ENCODE measurements at places on chromosomes 2 and 18.
A peak's percentile ranks its signal among the peaks of the same experiment; 100 is the strongest.

DNA sequence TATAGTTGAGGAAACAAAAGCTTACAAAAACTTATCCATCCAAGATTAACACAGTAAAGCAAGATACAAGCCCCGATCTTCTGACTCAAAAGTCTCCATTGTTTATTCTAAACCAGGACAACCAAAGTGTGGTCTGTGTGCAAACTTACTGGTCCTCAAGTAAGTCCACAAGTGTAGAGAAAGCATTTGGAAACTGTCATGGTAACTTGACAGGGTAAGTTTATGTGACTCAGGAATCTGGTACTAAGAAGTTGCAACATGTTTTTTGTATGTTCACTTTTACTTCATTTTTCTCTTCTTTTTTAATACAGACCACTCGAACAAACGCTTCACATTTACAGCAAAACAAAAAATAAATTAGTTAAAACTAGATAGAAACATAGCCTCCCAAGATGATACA, 9.4 kb downstream of the MBD2 start:
- DNase-seq = no peak

- DNase-seq = no peak
Observed at GRCh38 chr2:190988910-190989309, 25.1 kb downstream of the STAT1 start.

GRCh38 chr2:128623776-128624761, 305.4 kb upstream of the HS6ST1 start:
- DNase-seq = peak; percentile 96

- DNase-seq = no peak
Observed at GRCh38 chr2:213627054-213627710, 342.9 kb downstream of the SPAG16 start.

DNA sequence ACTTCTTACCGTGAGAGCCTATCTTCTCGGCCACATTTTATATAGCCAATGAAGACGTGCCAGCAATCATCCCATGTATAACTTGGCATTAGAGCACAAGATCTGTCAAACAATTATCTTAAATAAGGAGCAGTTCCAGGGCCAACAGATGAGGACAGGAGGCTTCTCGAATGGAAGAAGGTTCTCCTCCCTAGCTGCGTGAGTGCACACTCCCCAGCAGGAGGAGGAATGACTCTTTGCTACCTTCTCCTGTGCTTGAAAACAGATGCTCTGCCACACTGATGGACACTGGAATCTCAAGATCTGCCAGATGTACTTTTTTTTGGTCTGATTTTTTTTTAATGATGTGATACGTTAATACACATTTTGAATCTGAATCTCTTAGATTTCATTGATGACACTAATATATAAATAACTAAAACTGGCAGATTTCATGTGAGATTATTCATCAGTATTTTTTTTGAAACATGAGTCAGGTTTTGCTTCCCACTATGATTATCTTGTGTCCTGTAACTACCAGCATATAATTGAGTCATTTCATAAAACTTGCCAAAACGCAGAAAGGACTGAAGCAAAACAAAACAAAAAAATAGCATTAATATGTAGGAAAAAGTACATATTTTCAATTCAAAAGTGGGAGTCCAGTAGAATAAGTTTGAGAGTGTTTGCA, 626 bp upstream of the VIT start:
- peak; percentile 20 for DNase-seq

- no peak for DNase-seq
Observed at GRCh38 chr2:171217330-171217729, 56.6 kb upstream of the TLK1 start.

DNA sequence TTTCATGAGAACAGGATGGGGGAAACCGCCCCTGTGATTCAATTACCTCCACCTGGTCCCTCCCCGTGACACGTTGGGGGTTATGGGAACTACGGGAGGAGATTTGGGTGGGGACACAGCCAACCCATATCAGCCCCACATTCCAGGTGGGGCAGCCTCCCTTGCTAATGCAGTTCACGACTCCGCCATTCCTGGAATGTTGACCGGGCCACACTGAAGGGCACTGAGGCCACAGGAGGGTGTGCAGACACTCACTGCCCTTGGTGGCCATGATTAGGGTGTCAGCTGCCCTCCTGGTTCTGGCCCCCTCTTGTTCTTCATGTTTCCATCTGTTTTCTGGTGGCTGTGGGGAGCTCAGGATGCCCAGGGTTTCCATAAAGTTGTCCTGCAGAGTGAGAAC, 176.3 kb downstream of the TWIST2 start:
- no peak for DNase-seq

GRCh38 chr2:101439716-101440115, 35.2 kb downstream of the RFX8 start:
- DNase-seq = no peak

DNA sequence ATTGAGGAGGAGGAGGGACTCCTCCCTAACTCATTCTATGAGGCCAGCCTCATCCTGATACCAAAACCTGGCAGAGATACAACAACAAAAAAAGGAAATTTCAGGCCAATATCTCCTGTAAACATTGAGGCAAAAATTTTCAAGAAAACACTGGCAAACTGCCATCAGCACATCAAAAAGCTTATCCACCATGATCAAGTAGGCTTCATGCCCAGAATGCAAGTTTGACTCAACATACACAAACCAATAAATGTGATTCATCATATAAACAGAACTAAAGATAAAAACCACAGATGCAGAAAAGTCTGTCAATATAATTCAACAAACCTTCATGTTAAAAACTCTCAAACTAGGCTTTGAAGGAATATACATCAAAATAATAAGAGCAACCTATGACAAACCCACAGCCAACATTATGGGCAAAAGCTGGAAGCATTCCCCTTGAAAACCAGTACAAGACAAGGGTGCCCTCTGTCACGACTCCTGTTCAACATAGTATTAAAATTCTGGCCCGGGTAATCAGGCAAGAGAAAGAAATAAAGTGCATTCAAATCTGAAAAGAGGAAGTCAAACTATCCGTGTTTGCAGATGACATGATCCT, 1014.3 kb downstream of the CBLN2 start:
- DNase-seq = peak; percentile 83

DNA sequence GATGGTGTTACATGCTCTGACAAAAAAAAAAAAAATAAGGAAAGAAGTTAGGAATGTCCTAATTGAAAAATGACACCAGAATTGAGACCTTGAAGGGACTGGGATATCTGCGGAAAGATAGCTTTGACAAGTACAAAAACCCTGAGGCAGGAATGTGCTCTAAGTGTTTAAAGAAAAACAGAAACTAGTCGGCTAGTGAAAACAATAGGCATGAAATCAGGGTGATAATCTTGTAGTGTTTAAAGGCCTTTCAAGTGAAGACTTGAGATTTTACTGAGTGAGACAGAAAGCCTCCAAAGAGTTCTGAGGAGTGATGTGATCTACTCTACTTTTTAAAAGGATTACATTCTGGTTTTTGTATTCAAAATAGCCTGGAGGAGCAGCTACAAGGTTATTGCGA, 107.4 kb downstream of the COBLL1 start:
- no peak for DNase-seq

GRCh38 chr2:197358931-197359330, 48.4 kb upstream of the ANKRD44 start:
- DNase-seq = no peak

- DNase-seq = no peak
Observed at GRCh38 chr2:220163486-220163885, 536.1 kb downstream of the SLC4A3 start.

- no peak for DNase-seq
Observed at GRCh38 chr2:37874470-37874869, 50.6 kb upstream of the RMDN2 start.

- no peak for DNase-seq
Observed at GRCh38 chr2:119901013-119901412, 111.9 kb upstream of the EPB41L5 start.

- DNase-seq = no peak
Observed at GRCh38 chr18:76914314-76914713, 92.0 kb downstream of the ZNF236 start.

DNA sequence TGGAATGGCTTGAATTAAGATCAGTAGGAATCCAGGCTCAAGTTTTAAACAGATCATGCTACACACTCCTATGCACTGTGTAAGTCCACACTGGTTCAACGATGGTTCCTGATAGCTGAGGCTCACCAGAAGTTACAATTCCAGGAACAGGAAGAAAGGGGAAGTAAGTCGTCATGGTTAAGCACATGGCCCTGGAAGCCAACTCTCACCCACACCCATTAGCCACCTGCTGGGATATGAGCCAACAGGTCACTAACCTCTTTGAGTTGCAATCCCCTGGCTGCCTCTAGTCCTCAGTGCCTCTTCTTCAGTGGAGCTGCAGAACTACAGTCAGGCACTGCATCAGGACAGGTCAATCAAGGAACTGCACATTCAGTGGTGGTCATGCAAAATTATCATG, 133.5 kb downstream of the TMEM182 start:
- no peak for DNase-seq

GRCh38 chr18:9215221-9215933, 78.8 kb downstream of the ANKRD12 start:
- DNase-seq = no peak

GRCh38 chr2:150690870-150691269, 203.4 kb upstream of the RND3 start:
- DNase-seq = no peak

DNA sequence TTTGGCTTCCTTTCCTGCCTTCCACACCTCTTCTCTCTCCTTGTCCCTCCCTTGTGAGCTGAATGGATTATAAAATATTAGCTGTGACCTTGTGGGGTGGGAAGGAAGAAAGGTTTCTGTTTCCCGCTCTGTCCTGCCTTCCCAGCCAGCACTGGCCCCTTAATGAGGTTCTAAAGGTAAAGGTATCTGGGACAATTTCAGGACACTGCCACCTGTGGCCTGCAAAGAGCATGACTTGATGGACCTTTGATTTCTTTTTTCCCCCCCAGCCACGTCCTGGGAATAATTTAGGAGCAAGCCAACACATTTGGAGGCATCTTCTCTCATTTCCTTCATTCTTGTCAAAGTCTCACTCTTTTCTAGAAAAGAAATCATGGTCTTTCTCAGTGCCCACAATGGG, 246.7 kb upstream of the EPAS1 start:
- no peak for DNase-seq

- peak; percentile 8 for DNase-seq
Observed at GRCh38 chr2:122210898-122211856, 455.7 kb downstream of the TSN start.

DNA sequence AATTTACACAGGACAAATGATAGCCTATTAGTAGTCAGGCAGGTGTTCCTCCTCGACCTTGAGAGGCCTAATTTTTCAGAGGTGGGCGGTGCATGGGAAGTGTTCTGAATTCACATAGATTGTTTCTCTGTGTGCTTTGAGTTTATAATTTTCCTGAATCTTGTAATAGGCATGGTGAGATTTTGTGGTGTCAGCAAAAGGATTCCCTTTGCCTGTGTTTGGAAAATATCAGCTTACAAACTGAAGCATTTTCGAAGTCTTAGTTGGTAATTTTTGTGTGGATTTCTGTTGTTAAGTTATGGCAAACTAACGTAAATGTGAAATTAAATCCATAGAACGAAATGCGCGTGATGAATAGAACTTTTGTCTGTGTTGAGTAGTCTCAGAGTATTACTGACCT, 194.0 kb upstream of the RBMS1 start:
- DNase-seq = no peak

DNA sequence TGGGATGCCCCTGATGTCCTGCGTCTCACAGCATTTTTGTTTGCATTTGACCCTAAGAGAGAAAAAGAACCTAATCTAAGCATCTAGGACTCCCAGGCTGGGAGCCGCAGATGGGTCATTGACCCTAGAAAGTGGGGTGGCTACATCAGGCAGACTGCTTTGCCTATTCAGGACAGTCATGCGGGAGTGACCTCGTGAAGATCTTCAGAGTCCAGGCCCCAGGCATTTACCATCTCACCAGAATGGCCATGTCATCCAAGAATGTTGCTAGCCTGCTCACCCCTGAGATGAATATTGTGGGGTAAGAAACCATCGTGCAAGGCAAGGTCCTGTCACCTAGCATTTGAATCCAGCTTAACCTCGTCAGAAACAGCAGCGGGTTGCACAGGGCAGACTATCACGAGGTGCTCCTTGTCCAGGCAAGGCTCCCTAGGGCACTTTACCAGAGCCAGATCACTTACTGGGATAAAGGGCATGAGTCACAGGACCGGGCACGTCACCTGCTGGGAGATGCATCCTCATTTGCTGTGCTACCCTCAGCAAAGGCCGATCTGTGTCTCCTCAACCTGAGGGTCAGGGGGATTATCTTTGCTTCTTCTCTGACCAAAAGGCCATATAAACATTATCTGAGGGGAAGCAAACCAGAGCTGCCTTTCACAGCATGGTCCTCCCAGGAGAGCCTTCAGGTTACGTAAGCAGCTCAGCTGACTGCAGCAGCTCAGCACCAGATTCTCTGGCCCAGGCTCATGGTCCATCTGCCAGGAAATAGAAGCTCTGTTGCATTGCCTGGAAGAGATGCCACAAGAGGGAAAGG, 162.3 kb downstream of the ACKR3 start:
- DNase-seq = no peak

DNA sequence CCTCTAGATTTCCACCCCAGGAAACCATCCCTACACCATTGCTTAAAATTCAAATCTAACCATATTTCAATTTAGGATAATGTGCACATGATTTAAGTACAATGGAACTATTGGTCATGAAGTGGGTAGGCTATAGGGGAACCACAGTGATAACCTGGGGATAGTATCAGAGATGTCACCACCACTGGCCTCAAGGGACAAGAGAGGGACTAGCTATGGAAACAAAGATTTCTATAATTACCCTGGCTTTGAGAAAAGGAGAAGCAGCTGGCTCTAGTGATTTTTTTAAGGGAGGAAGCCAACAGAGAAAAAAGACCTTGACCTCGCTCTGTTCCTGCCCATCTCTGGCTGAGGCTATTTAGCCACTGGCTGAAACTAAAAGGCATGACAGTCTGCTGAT, 132.0 kb downstream of the MEP1B start:
- DNase-seq = no peak

- DNase-seq = no peak
Observed at GRCh38 chr2:121682396-121683298, 33.4 kb upstream of the CLASP1 start.

DNA sequence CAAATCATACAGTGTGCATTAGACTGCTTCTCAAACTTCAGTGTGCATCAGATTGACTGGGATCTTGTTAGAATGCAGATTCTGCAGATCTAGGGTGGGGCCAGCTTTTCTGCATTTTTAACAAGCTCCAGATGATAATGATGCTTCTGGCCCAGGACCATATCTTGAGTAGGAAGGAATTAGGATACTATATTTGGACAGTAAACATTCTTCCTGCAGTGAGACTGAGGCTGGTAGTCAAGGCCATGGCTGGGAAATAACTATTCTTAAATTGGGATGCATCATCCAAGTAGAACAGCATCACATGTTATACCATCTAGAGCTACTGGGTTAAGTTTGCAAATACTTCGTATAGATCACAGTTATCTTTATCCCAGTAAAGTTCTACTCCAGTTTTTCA, 28.4 kb upstream of the ARMC9 start:
- no peak for DNase-seq

GRCh38 chr2:235050980-235051351, 99.1 kb downstream of the SH3BP4 start:
- peak; percentile 87 for DNase-seq

DNA sequence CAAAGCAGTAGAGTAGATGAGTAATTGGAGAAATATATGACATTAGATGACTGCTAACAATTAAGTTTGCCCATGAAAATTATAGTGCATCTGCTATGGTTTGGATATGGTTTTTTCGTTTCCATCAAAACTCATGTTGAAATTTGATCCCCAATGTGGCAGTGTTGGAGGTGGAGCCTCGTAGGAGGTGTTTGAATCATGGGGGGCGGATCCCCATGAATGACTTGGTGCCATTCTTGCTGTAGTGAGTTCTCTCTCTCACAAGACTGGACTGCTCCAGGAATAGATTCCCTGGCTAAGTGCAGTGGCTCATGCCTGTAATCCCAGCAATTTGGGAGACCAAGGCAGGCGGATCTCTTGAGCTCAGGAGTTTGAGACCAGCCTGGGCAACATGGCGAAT, 9.7 kb upstream of the CUL3 start:
- DNase-seq = no peak

Data from astrocyte of the cerebellum (primary cell).